ENCODE measurements at places on chromosomes 6 and 20.
A peak's percentile ranks its signal among the peaks of the same experiment; 100 is the strongest.

DNA sequence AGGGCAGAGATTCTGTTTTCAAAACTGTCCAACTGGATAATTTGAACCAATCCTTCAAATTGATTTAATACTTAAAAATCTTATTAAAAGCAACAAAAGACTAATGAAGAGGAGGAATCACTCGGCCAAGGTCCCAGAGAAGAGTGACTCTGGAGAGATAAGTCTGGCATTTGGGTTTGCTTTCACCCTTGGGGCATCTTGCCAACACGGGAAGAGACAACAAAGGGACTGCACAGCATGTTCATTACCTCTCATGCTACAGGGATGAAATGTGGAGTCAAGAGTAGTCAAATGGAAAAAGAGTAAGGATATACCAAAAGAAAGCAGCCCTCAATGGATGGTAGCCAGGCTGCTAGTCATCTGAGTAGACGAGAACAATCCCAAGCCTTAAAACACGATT is 68.2 kb downstream of the KHDRBS2 start:
- no peak for DNase-seq

DNA sequence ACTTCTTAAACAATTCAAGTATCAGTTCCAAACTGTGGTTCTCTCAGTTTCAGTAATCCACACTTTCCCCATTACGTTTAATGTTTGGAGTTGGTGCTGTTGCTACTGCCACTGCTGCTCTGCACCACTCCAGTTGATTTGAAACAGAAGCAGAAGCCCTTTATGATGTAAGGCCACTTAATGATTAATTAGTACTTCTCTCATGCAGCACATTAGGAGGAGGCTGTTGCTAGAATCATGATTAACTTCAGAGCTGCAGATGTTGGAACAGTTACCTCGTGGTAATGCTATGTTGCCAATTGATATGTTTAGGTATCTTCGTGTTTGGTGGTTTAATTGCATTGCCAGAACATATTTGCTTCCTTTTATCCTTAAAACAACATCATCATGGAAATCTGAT is 986.2 kb upstream of the CITED2 start:
- no peak for DNase-seq

DNA sequence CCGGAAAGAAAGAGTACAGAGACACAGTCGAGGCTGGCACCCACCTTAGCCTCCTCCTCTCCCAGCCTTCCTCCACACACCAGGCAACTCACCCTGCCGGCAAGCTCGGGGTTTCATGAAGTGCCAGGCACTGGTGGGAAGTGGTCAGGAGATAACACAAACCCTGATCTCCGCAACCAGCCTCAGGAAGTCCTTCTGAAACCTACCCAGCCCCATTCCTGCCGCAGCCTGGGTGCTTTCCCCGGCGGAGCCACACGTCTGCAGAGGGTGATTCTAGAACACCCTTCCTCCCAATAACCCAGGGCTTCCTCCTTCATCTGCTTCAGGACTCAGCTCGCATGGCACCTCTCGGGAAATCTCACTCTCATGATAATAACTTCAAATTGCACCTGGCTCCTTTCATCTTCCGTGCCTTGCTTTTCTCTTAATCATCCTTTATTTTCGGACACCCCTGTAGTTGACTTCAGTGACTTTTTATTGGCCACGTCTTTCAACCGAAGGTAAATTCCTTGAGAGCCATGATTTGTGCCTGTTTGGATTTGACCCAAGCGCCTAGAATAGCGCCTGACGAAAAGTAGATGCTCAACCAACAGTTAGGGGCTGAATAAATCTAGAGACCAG is 8.7 kb upstream of the HLA-E start:
- no peak for DNase-seq

DNA sequence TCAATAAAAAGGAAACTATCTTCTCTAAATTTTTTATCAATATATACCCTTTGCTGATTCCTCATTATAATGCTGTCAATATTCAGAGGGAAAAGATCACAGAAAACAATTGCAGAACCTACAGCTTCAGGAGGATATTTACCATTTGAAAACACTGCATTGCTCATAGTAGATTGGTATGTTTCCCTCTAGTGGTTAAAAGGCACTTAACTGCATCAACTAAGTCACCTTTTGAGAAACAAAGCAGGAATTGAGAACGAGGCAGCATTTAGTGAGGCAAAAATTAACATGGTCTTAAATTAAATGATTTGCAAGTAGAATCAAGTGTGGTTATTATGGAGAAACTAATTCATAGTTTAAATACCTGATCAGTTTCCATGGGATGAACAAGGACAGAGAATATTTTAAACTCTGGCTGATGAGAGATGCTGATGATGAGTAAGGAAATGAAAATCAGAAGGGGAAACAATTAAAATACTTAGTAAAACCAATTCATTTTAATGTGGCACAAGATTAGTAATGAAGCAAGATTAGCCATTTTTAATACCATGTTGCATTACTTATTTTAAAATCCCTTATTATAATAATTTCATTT is 642.1 kb downstream of the EPHA7 start:
- DNase-seq = no peak

DNA sequence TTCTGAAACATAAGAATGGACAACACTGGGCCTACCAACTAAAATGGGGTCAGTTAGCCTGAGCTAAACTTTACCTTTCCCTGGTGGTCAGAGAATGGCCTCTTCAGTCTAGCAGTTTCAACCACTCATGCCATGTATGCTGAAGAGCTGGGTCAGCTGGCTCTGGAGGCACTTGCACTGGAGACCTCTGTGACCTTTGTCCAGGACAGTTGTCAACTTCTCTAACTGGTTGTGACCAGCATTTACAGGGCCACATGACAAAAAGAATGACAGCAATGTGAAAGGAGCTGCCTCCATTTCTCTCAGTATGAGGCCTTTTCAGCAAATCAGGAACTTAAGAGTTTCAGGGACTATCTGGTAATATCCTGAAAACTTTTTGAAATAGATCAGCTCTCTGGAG is 59.9 kb upstream of the TMEM30A start:
- DNase-seq = no peak

- no peak for DNase-seq
Observed at GRCh38 chr20:5843054-5843592, 92.9 kb downstream of the SHLD1 start.

GRCh38 chr6:125157725-125158124 is 4.2 kb downstream of the TPD52L1 start:
- no peak for DNase-seq

DNA sequence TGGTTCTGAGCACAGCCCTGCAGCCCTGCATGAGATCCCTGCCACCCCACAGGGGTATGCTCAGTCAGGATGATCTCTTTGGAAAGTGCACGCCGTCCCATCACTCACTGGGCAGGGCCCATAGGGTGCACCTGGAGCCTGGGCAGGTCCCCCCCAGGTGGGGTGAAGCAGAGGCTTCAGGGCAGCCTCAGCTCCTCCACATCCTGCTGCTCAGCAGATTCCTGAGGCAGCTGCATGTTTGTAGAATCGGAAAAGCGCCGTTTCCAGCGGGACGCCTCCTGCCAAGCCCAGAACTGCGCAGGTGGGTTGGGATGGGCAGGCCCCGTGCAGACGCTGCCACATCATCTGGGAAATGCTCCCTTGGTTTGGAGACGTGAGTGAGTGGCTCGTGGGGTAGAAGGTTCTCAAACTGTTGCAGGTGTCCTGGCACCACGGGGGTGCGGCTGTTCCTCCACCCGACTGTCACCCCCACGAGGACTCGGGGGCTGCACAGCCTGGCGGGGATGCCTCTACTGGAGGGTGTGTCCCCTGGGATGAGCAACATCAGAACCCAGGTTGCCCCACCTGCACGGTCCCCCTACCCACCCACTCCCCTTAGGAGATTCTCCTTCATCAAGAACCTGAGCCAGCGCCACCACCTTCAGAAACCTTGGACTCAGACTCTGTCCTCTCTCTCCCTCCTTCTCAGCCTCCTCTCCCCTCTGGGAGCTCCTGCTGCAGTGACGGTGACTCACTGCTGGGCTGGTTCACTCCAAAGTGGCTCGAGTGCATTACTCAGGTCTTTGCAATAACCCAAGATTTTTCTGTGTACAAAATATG is 334.1 kb downstream of the TAF4 start:
- DNase-seq = no peak

DNA sequence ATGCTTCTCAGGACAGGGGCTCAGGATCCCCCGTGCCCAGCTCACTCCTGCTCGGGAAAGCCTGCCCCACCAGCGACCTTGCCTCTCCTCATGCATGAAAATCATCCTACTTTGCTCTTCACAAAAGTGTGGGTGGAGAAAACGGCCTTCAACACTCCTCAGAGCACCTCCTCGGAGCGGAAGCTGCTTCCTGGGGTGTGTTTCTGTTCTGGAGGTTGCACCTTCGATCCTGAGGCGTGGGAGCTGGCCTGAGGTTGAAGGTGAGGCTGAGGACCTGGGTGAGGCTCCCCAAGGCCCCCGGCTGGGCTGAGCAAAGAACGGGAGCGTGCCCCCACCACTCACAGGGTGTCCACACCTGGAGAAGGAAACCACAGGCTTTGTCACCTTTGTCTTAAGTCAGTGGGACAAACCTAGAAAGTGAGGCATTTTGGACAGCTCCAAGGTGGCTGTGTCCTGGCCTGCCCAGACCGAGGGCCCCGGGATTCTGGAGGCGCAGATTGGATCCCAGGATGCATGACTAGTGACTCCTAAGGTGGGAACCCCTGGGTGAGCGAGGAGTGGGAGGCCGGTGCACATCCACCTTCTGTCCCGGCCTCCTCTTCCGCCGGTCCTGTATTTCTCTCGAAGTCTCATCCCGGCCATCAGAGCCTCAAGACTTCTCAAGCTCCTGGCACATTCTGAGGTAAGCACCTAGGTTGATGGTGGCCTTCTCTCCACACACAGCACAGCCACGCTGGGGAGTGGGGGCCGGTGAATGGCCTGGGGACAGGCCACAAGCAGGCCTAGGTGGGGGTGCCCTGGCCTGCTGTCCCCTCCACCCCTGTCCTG is 104.7 kb downstream of the TMEM242 start:
- no peak for DNase-seq

DNA sequence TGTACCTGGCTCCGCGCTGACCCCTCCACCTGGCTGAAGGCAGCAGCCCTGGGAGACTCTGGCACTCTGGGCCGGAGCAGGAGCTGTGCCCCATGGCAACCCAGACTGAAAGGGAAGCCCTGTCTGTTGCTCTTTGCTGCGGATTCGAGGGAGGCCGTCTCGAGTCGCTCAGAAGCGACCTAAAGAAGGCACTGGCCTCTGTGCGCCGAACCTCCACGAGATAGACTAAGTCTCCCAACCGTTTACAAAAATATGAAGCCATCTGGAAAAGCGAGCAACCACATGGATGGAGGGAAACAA is 10.5 kb upstream of the TBX18 start:
- no peak for DNase-seq

DNA sequence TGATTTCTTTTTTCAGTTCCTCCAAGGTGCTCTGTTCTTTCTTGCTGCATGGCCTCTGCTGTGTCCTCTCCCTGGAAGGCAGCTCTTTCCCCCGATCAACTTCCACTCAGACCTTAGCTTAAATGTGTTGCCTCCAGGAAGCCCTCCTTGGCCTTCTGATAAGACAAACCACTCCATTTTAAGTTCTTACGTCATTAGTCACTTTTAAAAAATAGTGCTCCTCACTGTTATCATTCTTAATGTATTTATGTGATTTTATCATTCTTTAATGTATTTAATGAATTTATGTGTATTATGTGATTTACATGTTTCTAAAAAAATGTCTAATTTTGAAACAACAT is 12.2 kb upstream of the MANBAL start:
- DNase-seq = no peak

DNA sequence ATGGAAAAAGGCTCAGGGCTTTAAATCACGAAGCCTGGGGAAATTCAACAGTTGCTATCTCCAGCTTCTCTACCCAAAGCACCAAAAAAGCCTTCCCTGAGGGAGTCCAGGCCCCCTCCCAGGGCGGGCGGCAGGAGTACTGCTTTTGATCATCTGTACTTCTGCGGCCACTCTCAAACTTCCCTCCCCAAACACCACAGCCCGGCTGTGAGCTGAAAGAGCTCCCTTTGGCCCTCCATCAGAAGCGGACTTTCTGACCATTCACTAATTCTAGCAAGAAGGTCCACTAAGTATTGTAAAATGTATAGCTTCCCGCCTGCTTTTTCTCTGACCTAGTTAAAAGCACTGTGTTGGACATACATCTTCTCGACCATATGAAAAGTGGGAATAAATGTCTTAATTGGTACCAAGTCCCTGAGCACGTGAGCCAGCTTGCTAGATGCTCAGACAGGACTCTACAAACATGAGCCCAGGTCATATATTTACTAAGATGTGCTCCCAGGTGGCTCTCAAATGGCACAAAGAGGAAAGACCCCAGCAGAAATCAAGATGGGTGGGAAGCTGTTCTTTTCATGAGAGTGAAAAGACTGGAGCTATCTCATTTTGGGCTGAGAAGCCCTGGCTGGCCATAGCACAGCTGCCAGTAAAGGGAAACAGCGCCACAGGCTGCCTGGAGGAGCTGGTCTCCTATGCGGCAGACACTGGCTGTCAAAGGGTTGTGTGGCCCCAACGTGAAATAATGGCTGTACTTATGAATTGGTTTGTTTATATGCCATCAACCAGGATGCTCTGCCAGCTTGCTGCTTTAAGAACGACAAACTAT is 58.6 kb downstream of the GFOD1 start:
- DNase-seq = no peak

DNA sequence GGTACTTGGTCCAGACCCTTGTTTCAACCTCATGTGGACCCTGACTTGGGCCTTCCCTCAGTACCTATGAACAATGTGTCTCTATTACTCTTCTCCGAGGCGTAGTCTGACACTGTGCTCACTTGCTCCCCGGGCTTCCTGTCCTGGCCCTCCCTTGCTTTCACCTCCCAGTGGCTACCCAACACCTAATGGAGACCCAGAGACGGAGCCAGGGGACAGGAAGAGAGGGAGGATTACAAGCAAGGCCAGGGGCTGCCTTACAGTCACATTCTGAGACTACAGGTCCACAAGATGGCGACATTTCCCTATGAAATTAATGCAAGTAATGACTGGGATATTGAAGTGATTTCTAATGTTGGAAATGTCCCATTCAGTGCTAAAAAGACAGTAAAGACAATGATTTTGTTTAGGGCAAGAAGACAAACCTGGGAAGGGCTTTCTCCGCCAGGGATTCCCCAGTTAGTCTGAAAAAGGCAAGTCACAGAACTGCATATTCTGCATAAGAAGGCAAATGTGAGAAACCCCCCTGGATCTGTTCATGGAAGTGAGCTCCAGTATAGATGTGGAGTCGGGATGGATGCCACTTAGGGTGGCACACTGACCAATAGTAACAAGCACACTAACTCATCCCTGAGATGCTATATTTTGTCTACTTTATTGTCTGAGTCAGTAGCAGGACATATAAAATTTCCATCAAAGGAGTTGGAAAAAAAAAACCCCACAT is 44.0 kb upstream of the ZBTB24 start:
- peak; percentile 36 for DNase-seq

All from activated CD4-positive, alpha-beta T cell treated with anti-CD3 and anti-CD28 coated beads, Interleukin-2, amount 50 U/mL, for 1 hour (primary cell).